ENCODE measurements at places on chromosomes 4 and X. TPM values are rescaled to one million over a fixed set of nuclear protein-coding genes. Genes with fewer than 3 reads are reported as not detected.

MSN gene
- 116 TPM for total RNA-seq

NCAPG gene
- 0.96 TPM for total RNA-seq

ARHGAP6 gene
- total RNA-seq, result 72.6 TPM

FRG2 gene
- not detected for total RNA-seq

NMU gene
- 2.5 TPM for total RNA-seq

SEPTIN6 gene
- total RNA-seq, result 20.5 TPM

HMX1 gene
- total RNA-seq, result 5.3 TPM

GLRB gene
- total RNA-seq, result 2.6 TPM

HELT gene
- not detected for total RNA-seq
